ENCODE measurements at places on chromosomes 11 and 22.
A peak's percentile ranks its signal among the peaks of the same experiment; 100 is the strongest.

GRCh38 chr11:60193687-60194433 lies 11.0 kb upstream of the MS4A6A start:
- DNase-seq: peak; percentile 74

DNA sequence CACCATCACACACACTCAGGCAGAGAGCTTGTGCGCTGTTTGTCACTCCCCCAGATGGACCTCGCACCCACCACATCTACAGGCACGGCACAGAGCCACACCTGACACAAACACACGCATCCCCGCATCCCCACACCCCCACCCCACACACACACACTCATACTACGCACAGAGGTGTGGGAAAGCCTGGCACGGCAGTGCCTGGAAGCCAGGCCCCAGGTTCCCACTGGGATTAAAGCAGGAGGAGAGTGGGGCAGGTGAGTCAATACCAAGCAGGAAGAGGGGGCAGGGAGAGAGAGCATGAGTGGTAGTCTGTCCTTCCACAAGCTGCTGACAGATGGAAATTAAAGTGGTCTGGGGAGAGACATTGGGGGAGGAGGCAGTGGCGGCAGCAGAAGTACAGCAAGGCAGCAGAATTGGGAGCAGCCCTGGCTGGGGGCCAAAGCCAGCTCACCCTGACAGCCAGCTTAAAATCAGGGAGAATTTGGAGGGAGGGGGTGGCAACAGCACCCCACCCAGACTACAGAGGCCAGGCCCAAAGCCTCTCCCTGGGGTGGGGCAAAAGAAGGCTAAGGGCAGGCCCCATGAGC lies 20.7 kb downstream of the TNKS1BP1 start:
- DNase-seq: no peak

DNA sequence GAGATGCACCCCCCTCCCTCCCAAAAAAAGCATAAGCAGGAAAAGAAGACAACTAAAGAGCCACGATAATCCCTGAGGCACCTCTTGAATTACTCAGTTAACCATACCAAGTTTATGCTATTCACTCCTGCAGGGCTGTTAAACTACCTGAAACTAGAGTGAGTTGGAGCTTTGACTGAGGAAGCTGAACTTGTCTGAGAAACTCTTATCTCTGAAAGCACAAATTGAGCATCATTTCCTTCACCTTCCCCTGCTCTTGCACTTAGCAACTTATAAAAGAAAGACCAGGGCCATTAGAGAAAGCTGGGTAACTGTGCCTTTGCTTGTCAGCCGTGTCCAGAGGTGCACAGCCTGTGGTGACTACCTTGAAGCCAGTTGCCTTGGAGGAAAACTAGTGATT lies 745.6 kb downstream of the NELL1 start:
- no peak for DNase-seq

- no peak for DNase-seq
Observed at GRCh38 chr22:38957046-38957770, at the start of gene APOBEC3A. Gene APOBEC3A (plus strand): TSS chr22:38957609. CDS start chr22:38957692, 83 bp downstream.

- DNase-seq: no peak
Observed at GRCh38 chr11:92662601-92663360, 306.7 kb upstream of the MTNR1B start.

DNA sequence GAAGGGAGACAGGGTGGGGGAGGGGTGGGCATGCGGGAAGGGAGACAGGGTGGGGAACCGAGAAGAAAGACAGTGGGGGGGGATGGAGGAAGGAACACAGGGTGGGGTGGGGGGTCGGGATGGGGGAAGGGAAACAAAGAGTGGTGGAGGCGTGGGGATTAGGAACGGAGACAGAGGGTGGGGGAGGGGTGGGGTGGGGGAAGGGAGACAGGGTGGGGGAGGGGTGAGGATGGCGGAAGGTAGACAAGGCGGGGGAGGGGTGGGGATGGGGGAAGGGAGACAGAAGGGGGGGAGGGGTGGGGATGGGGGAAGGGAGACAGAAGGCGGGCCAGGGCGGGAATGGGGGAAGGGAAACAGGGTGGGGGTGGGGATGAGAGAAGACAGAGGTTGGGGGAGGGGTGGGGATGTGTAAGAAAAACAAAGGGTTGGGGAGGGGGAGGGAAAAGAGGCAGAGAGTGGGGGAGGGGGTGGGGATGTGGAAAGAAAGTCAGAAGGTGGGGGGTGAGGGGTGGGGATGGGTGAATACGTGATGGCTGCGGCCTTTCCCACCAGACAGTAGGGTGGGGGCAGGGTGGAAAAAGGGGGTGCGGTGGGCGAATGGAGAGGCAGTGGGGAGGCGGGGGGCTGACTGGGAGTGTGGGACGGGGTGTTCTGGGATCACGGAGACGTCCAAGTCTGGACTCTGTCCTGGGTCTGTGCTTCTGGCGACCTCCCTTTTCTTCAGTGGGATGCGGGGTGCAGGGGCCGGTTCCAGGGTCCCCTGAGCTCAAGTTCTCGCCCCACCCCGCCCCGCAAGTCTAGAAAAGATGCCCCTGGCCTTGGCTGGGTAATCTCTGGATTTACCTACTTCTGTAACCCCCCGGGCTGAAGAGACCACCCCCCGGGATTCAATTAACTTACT lies 744 bp downstream of the PRAME start:
- DNase-seq: no peak

- DNase-seq: peak; percentile 42
Observed at GRCh38 chr11:86803136-86804045, 3.0 kb downstream of the PRSS23 start.

DNA sequence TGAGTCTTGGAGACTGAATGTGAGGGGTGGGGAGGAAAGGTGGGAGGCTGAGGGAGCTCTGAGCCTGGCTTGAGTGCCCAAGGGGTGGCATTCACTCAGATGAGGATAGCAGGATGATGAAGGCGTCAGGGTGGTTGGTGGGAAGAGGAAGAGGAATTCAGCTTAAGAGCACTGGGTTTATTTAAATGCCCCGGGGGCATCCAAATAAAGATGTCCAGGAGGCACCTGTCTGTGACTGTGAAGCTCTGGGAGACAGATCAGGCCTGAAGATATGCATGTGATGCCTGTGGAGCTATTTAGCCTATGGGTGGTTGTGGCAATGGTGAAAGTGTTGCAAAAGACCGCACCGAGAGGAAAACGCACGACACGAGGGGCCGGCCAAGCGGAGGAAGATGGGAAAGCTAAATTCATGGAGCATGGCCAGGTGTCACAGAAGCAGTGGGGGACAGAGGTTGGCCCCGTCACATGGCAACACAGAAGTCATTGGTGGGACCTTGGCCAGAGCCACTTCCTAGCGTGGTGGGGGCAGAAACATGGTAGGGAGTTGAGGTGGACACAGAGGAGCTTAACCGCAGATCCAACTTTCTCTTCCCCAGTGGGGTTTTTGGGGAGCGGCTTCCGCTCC lies 15.5 kb downstream of the SLC37A2 start:
- no peak for DNase-seq

DNA sequence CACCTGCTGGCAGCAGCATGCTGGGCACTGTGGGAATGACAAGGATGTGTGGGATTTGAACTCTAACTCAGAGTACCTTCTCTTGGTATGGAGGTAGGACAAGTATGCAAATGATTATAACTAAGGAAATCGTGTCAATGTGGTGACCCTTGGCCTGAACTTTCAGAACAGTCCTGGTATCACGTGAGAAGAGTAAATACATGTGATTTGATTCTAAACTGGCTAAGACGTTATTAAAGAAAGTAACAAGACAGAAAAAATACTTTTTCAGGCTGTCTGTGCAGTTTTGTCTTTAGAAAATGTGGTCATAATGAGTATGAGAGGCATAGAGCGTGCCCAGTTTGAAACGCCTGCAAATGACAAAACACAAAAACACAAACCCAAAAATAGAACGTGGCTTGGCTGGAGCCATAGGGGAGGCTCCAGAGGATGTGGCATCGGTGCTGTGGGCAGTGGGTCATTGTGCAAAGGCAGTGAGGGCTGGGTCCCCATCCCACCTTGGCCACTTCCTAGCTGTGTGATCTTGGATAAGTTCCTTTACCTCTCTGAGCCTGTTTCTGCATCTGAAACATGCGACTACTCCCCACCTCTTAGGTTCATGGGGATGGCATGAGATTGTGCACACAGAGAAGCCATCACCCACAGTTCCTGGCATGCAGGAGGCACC lies 18.4 kb upstream of the IL2RB start:
- no peak for DNase-seq

DNA sequence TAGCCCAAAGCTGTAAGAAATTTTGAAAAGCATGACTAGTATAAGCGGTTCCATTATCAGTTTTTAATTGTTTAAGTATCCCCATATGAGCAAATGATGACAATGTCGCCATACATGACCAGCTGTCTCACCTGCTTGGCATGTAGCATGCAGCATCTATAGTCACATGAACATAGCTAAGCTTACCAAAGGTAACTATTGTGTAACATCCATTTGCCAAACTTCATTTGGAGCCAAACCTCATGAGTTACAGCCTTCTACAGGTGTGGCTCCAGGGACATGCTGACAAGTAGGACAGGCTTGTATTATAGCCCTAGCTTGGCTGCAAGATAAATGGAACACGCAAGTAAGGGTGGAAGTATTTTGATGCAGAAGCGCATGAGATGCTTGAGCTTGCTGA lies 30.4 kb downstream of the OR10A6 start:
- DNase-seq: no peak

DNA sequence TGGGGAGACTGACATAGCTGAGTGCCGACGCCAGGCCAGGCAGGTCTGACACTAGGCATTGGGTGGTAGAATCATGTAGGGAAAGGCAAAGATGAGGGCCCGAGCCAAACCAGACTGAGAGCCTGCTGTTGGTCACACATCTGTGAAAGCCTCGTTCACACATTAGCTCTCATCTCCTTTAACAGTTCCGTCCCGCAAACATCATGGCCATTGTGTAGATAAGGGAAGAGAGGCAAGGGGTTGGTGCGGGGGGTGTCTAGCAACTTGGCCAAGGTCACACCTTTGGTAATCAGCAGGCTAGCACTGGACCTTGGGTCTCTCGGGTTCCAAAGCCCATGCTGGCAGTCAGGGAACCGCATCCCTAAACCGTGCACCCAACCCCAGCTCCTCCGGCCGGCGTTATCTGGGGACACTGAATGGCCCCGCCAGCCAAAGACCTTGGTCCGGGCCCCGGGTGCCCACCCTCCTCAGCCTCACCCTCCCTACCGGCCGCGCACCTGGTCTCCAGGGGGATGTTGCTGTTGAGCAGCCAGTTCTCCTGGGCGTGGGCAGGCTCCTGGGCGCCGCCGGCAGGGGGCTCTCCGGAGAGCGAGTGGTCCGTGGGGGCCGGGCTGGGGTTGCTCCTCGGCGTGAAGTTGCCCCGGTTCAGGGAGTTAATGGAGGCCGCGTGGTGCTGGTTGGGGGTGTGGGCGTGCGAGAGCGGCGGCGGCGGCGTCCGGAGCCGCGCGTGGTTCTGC lies 328.3 kb upstream of the NARS2 start:
- no peak for DNase-seq

DNA sequence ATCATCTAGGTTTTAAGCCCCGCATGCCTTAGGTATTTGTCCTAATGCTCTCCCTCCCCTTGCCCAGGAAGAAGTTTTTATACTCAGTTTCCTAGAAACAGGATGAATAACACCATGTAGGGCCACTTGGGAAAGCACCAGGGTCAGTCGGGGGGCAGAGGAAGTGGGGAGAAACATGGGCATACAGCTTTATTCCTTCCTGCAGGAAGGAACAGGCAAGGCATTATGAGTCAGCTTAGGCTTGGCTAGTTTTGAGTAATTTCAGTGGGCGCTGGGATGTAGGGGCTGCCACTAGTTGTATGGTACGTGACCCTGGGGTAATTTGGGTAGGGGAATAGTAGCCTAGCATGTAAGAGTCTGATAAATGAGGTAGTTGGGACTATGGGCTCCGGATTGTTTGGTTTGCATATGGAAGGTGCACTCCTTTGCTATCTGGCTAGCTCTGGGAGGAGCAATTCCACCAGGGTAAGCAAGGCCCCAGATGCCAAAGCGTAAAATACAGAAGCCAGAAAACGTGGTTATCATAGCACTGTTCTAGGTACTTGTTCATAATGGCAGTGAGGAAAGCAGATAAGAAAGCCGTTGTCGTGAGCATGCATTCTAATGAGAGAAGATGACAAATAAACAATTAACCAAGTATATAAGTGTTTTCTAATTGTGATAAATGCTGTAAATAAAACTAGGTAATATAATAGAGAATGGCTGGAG lies 24.8 kb downstream of the ACER3 start:
- peak; percentile 46 for DNase-seq

DNA sequence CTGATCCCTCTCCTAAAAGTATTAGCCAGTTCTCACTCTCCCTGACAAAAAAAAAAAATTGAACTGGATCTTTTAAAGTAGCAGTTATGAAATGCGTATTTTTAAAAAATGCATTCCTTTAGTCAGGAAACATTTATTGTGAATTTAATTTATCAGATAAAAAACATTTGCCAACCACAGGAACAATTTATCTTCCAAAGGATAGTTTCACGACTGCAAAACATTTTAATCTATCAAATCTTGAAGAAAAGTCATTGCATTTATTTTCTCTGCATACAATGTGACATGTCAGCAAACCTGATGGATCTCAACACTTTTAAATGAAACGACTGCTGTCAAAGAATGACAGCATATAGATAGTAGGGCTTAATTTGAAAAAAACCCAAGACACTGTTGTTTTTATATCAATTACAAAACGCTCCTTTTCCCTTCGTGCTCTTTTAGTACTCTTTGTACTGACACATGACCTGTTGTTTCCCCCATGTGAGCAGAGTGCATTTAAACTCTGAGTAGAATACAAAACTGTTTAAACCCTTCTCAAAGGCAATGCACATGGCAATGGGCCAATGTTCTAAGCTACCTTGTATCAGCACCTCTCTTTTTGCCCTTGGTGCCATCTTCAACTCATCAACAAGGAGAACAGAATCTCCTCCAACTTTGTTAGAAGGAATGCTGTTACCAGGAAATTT lies 107.0 kb downstream of the ATG16L2 start:
- DNase-seq: no peak

- peak; percentile 94 for DNase-seq
Observed at GRCh38 chr11:35214792-35215193, 75.8 kb downstream of the CD44 start.

GRCh38 chr11:113629562-113629961 lies 76.5 kb downstream of the TMPRSS5 start:
- no peak for DNase-seq

DNA sequence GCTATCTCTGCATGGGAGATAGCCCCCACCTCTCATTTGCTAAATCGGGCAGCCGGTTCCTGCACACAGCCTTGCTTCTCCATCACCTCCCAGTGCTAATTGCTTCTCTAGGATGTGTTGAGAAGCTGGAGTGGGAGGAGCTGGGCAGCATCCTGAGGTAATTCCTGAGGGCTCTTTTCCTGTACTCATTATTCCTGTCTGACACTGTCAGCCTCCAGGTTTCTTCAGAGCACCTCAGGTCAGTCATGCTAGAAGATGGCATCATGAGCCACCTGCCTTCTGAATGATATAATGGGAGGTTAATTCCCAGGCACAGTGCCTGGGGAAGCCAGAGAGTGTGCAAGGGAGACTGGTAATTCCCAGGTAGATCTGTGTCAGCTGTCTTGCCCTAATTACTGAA lies 133.0 kb downstream of the RAB38 start:
- no peak for DNase-seq

DNA sequence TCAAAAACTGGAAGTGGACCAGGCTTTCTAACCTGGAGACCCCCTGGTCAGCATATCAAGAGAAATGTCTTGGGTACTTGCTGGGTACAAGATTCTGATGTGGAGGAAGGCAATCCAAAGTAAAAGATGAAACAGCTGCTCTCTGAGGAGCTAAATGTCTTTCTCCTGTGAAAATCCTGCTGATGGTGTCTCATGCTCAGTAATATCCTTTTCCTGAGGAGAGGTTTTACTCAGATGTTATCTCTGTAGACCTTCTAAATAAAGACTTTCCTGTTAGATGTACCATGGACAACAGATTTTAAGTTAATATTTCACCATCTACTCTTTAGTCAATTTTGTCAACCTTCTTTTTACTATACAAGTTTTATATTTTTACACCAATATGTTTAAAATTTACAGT lies 62.9 kb downstream of the FAM83F start:
- no peak for DNase-seq
